ENCODE measurements at places on chromosomes 2 and 18.
A peak's percentile ranks its signal among the peaks of the same experiment; 100 is the strongest.

DNA sequence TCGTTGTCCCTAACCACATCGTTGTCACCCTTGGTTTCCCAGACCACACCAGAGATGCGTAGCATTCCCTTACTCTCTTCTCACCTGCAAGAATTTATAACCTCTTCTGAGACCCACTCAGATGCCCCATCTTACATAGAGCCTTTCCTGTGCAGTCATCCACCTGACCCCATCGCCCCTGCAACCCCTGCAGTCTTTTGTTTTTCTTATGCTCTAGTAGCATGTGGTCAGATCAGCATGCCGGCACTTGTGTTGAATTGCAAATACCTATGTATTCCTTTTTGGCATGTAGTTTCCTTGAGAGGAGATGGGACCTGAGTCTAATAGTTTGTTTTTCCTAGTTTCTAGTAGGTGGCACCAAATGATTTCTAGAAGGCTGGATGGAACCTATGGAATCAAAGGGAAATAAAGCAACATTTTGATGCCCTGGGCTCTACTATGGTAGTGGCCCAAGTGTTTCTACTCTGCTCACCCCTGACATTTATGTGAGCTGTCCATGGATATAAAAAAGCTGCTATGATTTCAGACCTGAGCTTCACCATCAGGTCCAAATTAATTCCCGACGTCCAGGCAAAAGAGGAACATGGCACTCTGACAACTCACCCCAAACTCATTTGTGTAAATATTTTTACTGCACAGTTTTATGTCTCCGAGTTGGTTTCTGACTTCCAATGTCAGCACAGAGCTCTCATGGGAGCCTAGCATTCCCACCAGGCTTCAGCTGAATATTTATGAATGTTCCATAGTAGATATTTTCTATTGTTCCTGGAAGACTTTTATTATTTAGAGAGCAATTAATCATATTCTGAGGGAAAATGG, 143.6 kb downstream of the RNF144A start:
- DNase-seq, result no peak
- peak overlapping the region; percentile 65 for H3K27ac ChIP-seq
- H3K4me1 ChIP-seq, result peaks cover 3% of the 10 kb centered on the region
- H3K4me3 ChIP-seq, result no peak overlapping the region
- no peaks in the 10 kb centered on the region for H3K27me3 ChIP-seq
- no peaks in the 10 kb centered on the region for H3K36me3 ChIP-seq

GRCh38 chr2:60551240-60552077, 2.0 kb downstream of the BCL11A start:
- H3K4me1 ChIP-seq, result peaks cover 18% of the 10 kb centered on the region
- peak overlapping the region; percentile 68 for H3K4me3 ChIP-seq
- DNase-seq, result no peak
- H3K36me3 ChIP-seq, result no peaks in the 10 kb centered on the region
- no peak overlapping the region for H3K27ac ChIP-seq

GRCh38 chr2:230050136-230050535, 18.6 kb downstream of the SLC16A14 start:
- no peak for DNase-seq
- no peaks in the 10 kb centered on the region for H3K4me1 ChIP-seq
- H3K4me3 ChIP-seq, result no peak overlapping the region
- H3K36me3 ChIP-seq, result peaks cover 10% of the 10 kb centered on the region
- no peaks in the 10 kb centered on the region for H3K27me3 ChIP-seq

GRCh38 chr2:24667542-24667941, 125.6 kb downstream of the PTRHD1 start:
- no peaks in the 10 kb centered on the region for H3K27me3 ChIP-seq
- H3K4me3 ChIP-seq, result no peak overlapping the region
- H3K4me1 ChIP-seq, result no peaks in the 10 kb centered on the region
- H3K27ac ChIP-seq, result no peak overlapping the region
- H3K36me3 ChIP-seq, result peaks cover 3% of the 10 kb centered on the region
- no peak for DNase-seq

- no peaks in the 10 kb centered on the region for H3K4me1 ChIP-seq
- H3K4me3 ChIP-seq, result no peak overlapping the region
- no peak for DNase-seq
Measured at GRCh38 chr2:219713110-219713509, 85.7 kb downstream of the SLC4A3 start.

- DNase-seq, result no peak
- H3K27ac ChIP-seq, result no peak overlapping the region
- H3K4me1 ChIP-seq, result peaks cover 7% of the 10 kb centered on the region
- no peak overlapping the region for H3K4me3 ChIP-seq
Measured at GRCh38 chr18:54147439-54147838, 77.0 kb downstream of the MBD2 start.

- H3K4me1 ChIP-seq, result no peaks in the 10 kb centered on the region
- no peaks in the 10 kb centered on the region for H3K36me3 ChIP-seq
- no peak for DNase-seq
- H3K27me3 ChIP-seq, result no peaks in the 10 kb centered on the region
Measured at GRCh38 chr2:179335732-179336131, 71.1 kb upstream of the SESTD1 start.

GRCh38 chr18:32598144-32598543, 127.5 kb upstream of the GAREM1 start:
- H3K36me3 ChIP-seq, result no peaks in the 10 kb centered on the region
- no peak for DNase-seq
- H3K4me1 ChIP-seq, result no peaks in the 10 kb centered on the region
- H3K27me3 ChIP-seq, result no peaks in the 10 kb centered on the region

GRCh38 chr2:50732796-50733195, 299.1 kb downstream of the NRXN1 start:
- H3K27me3 ChIP-seq, result no peaks in the 10 kb centered on the region
- H3K4me1 ChIP-seq, result no peaks in the 10 kb centered on the region
- no peak overlapping the region for H3K27ac ChIP-seq
- no peaks in the 10 kb centered on the region for H3K36me3 ChIP-seq
- no peak overlapping the region for H3K4me3 ChIP-seq

GRCh38 chr2:41326851-41327250, 721.0 kb upstream of the PKDCC start:
- H3K36me3 ChIP-seq, result no peaks in the 10 kb centered on the region
- no peak overlapping the region for H3K27ac ChIP-seq
- DNase-seq, result no peak
- H3K4me3 ChIP-seq, result no peak overlapping the region

- H3K27ac ChIP-seq, result no peak overlapping the region
- DNase-seq, result no peak
- H3K27me3 ChIP-seq, result no peaks in the 10 kb centered on the region
- H3K4me1 ChIP-seq, result no peaks in the 10 kb centered on the region
Measured at GRCh38 chr2:105950521-105951383, 206.0 kb downstream of the NCK2 start.

GRCh38 chr18:74996055-74996454, 212.9 kb downstream of the PTGR3 start:
- H3K4me3 ChIP-seq, result no peak overlapping the region
- H3K27me3 ChIP-seq, result no peaks in the 10 kb centered on the region
- H3K4me1 ChIP-seq, result no peaks in the 10 kb centered on the region

- peaks cover 2% of the 10 kb centered on the region for H3K4me1 ChIP-seq
- H3K4me3 ChIP-seq, result no peak overlapping the region
- H3K27me3 ChIP-seq, result no peaks in the 10 kb centered on the region
- H3K36me3 ChIP-seq, result no peaks in the 10 kb centered on the region
- no peak overlapping the region for H3K27ac ChIP-seq
- DNase-seq, result no peak
Measured at GRCh38 chr2:54332386-54332785, 76.4 kb upstream of the TSPYL6 start.

- no peak overlapping the region for H3K27ac ChIP-seq
- H3K36me3 ChIP-seq, result no peaks in the 10 kb centered on the region
- no peak overlapping the region for H3K4me3 ChIP-seq
- DNase-seq, result no peak
- no peaks in the 10 kb centered on the region for H3K27me3 ChIP-seq
Measured at GRCh38 chr2:126930970-126931590, 32.4 kb downstream of the TEX51 start.

Measured in ascending aorta (tissue), 2 donors.